ENCODE measurements at places on chromosomes 7 and 10.
A peak's percentile ranks its signal among the peaks of the same experiment; 100 is the strongest.

DNA sequence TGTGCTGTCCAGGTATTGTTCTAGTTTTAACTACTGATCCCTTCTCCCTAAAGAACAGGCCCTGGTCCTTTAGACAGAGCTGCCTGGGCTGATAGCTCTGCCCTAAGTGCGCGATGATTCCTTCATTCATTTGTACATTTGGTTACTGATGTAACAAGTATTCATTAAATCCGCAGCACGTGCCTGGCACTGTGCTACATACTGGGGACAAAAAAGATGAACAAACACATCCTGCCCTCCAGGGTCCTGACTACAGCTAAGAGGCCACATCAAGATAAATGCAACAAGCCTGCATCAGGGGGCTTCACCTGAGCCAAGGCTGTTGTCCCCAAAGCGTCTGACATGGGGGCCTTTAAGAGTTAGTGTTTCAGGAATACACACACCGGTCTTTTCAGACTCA lies 99.0 kb upstream of the PODXL start:
- DNase-seq: no peak

DNA sequence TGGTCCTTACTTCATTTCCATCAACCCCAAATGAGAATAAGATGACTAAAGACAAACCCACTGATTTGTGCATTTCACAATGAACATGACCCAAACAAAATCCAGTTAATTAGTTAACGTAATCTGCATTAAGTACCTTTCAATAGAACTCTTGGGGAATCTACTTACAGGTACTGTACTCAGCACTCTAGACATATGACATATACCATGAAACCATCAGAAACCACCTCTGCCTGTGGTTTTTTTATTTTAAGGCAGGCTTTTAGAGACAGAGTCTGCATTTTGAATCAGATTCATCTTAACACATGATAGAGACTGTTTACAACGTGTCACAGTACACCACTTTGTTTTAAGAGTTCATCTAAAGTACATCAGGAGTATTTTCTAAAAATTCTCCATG lies 168.4 kb downstream of the BTAF1 start:
- no peak for DNase-seq

DNA sequence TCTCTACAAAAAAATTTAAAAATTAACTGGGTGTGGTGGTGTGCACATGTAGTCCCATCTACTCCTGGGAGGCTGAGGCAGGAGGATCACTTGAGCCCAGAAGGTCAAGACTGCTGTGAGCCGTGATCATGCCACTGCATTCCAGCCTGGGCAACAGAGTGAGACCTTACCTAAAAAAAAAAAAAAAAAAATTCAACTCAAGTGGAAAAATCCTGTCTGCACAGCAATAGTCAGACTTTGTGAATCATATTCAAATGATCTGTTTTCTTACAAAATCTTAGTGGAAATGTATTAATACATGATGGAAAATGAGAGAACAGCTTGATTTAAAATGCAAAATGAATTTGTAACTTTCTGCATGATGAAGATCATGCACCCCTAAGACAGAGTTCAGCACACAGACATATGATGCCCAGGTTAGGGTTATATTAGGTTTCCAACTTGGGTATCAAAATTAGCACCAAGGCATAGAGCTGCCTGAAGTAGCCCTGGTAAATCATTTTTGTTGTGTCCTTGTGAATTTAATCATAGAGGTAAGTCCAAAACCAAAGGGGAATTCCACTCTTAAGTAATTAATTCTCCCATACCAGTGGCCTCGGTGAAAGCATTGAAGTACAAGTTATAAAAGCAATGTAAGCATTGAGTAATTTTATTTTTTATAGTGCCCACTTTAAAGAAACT lies 93.8 kb downstream of the ADD3 start:
- DNase-seq: peak; percentile 5

- peak; percentile 38 for DNase-seq
Measured at GRCh38 chr10:74437822-74438221, 286.8 kb downstream of the ADK start.

- DNase-seq: peak; percentile 72
Measured at GRCh38 chr7:102186306-102186705, 100.4 kb upstream of the SH2B2 start.

- DNase-seq: no peak
Measured at GRCh38 chr10:103111918-103112877, 80.9 kb downstream of the NT5C2 start.

DNA sequence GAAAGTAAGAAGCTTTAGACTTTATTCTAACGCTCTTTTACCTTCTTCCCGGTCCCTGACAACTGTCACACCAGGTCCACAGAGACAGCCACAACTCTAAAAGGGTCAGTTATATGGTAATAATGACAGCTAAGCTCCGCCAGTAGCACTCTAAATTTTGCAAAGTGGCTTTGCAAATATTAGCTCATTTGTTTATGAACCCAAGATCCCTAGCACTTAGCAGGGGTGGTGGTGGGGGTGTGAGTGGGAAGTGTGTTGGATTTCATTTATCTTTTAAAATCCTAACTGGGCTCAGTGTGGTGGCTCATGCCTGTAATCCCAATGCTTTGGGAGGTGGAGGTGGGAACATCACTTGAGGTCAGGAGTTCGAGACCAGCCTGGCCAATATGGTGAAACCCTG lies 34.8 kb upstream of the SDK1 start:
- DNase-seq: no peak

DNA sequence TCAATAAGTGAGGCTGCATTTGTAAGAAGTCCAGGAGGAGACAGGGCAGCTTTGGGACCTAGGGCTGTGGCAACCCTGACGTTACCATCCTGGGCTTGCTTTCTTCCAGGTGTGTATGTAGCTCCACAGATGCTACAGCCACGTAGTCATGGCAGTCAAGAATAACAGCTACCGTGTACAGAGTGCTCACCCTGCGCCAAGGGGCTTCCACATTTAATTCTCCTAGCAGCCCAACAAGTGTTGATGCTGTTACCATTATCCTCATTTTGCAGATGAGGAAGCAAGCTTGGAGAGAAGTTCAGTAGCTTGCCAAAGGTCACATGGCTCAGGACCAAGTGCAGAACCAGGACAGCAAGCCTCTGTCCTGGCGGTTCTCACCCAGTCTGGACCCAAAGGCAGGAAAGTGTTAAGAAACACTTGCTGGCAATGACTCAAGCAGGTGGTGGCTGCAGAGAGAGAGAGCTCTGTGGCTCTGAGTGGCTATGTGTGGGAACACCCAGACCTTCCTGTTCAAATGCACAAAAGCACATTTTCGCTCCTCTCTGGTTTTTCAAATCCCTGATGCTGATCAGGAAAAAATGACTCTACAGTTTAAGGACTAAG lies 89.8 kb downstream of the CREM start:
- peak; percentile 55 for DNase-seq
